GM20000 (cell line): ENCODE measurements at places on chromosomes 3 and 15.

DNA sequence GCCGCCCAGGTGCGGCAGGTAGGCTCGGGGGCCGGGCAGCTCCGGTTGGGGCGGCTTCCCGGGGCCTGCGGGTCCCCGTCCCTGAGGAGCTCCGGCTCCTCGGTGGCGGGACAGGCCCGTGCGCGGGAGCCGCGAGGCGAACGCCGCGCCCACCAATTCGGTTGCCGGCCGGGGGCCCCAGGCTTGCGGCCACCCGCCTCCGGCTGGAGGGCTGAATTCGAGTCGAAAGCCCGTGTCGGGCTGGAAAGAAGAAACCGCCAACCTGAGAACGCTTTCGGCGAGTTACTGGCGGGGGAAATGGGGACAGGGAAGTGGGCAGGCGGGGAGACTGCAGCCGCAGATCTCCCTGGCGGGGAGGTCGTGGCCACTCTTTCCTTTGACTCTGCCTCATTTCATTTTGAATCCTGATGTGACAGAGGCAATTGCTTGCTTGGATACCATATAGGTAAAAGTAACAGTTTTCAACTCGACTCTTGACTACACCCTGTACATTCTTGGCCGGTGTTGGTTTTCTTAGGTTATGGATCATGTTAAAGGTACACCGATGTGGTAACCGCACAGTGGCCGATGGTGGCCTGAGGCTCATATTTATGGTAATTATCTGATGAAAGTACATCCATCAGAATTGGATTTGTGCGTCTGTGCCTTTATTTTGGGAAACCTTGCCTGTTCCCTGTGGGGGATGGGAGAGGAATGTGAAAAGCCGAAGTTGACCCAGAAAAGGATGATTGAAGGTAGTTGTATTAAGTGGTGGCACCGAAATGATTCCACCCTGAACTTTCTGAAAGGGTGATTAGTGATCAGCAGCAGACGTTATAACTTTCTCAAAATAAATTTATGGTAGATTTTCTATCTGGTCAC, 1.7 kb downstream of the B3GNT5 start:
- no peak for DNase-seq

DNA sequence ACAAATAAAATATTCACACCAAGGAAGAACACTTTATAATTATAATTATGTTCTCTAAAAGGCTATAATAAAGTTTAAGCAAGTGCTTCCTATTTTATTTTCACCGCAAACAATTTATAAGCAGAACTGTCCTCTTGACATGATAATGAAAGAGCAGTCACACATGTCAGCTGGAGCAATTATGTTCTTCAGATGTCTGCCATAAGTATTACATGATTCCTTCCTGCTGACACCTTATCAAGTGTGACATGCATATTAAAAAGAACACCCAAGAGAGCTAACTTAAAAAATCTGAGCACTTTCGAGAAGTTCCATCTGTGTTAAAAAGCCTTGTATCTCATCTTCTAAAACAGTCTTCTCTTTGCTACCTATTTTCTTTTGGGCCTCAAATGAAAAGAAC, 249.5 kb downstream of the SQOR start:
- DNase-seq: no peak

- no peak for DNase-seq
Measured at GRCh38 chr15:89632563-89633430, 22.5 kb downstream of the KIF7 start.

- no peak for DNase-seq
Measured at GRCh38 chr15:91947683-91948608, 94.4 kb downstream of the SLCO3A1 start.

- peak; percentile 34 for DNase-seq
Measured at GRCh38 chr3:39149059-39149455, 4.3 kb downstream of the CSRNP1 start.

DNA sequence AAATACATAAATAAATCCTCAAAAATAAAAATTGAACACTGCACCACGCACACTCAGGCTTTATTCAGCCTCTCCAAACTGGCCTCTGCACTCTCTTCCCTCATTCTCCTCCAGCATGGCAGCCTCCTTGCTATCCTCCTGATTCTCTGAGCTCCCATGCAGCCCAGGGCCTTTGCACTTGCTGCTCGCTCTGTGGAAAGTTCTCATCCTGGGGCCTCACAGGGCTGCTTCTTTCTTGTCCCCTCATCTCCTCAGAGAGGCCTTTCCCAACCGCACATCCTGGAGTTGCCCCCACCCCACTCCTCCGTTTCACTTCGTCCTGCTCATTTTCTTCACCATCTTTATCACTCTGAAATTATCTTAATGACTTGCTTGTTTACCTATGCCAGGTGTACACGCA, 123.0 kb downstream of the SHQ1 start:
- no peak for DNase-seq

DNA sequence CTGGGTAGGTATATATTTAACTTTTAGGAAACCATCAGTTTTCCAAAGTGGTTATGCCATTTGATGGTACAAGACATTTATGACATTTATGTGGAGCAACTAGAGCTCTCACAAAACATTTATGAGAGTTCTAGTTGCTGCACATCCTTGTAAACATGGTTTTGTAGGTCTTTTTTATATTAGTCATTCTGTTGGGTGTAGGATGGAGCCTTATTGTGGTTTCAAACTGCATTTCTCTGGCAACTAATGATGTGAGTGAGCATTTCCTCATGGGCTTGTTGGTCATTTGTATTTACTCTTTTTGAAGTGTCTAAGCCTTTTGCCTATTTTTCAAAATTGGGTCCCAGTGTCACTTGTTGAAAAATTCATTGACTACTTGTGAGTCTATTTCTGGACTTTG, 45.7 kb upstream of the MGLL start:
- no peak for DNase-seq

DNA sequence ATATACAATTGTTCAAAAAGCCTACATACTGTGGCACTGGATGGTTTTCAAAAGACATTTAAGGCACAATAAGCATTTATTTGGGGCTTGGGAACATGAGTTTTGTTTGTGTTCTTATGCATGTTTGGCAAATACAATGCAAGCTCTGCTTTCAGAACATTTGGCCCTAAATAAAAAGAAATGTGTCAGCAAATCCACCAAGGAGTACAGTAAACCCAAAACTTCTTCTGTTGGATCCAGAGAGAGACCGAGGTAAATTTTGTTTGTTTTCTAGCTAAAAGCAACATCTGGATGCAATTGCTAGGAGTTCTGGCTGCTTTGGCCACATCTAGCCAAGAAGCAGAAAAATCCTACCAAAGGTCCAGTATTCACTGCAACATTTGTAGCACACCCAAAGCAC, 168.8 kb downstream of the DCLK3 start:
- no peak for DNase-seq

- no peak for DNase-seq
Measured at GRCh38 chr3:26012241-26012745, 222.4 kb downstream of the OXSM start.

DNA sequence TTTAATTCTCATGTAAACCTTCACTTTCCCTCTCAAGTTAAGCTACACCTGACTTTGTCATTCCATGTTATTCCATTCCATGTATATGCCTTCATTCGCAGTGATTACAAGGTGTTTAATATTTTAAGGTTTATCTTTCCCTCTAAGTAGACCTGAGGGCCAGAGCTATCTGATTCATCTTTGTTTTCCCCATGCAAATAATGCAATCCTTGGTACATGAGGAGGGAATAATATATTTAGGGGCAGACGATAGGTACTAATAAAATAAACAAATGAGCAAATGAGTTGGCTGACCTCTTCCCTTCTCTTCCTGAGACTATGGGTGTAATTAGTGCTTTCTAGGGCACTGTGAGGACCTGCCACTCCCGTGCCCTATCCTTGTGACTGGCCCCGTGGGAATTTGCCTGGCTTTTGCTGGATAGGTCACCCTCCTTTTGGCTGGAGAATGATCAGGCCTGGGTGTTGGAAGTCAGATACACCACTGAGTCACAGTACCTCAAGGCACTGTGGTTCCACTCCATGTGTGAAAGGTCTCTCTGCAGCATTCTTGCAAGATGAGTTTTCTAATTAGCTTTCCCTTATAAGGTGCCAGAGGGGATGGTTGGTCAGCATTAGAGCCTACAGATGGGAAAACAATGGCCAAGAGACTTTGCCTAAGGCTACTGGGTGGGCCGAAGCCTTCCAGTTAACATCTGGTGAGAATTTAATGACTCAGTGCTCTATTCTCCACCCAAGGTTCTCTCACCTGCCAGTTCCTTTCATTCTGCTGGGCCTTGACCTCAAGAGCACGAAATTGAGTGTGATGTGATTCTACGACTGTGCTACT, 183.2 kb downstream of the P3H2 start:
- no peak for DNase-seq

DNA sequence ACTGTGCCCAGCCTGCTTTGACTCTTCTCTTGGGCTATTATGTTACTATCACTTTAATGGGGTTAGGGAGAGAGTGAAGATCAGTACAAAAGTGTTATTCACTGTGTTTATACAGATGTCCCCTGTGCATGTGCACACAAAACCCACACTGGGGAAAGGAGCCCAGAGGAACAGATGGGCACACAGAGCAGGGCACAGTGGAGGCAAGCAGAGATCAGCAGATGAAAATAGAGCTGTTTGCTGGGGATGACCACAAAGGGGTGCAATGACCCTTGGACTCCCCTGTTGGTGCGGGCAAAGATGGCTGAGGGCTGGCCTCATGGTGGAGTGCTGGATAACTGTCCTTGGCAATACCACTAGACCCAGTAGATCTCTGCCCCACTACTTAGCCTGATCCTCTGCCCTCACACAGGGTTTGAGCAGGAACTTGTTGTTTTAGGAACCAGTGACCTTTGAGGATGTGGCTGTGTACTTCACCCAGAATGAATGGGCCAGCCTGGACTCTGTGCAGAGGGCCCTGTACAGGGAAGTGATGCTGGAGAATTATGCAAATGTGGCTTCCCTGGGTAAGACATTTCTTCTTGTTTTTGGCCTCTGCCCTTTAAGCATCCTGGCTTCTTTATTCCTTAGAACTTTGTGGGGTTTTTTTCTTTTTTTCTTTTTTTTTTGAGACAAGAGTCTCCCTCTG, 5.3 kb downstream of the ZNF620 start:
- DNase-seq: no peak

GRCh38 chr15:64017591-64018163, 28.6 kb downstream of the DAPK2 start:
- DNase-seq: no peak

DNA sequence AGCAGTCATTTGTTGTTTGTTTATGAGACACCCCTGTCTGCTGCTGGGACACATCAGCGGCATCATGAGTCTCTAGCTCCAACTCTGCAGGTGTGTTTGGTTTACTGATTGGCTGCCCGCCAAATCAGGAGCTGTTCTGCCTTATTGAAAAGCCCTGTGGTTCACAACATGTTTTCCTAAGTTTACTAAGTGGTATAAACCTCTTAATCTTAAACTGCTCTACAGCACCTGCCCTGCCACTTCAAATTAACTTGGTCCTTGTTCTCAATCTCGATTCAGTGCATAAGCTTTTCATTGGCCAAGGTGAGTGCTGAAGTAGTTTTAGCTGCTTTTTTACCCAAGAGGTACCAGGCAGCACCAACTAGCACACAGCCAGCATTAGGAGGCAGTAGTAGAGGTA, 77.8 kb upstream of the WDR72 start:
- no peak for DNase-seq

GRCh38 chr15:78052001-78052401, 25.5 kb downstream of the TBC1D2B start:
- DNase-seq: no peak

GRCh38 chr3:160546727-160547126, 18.6 kb downstream of the KPNA4 start:
- no peak for DNase-seq

DNA sequence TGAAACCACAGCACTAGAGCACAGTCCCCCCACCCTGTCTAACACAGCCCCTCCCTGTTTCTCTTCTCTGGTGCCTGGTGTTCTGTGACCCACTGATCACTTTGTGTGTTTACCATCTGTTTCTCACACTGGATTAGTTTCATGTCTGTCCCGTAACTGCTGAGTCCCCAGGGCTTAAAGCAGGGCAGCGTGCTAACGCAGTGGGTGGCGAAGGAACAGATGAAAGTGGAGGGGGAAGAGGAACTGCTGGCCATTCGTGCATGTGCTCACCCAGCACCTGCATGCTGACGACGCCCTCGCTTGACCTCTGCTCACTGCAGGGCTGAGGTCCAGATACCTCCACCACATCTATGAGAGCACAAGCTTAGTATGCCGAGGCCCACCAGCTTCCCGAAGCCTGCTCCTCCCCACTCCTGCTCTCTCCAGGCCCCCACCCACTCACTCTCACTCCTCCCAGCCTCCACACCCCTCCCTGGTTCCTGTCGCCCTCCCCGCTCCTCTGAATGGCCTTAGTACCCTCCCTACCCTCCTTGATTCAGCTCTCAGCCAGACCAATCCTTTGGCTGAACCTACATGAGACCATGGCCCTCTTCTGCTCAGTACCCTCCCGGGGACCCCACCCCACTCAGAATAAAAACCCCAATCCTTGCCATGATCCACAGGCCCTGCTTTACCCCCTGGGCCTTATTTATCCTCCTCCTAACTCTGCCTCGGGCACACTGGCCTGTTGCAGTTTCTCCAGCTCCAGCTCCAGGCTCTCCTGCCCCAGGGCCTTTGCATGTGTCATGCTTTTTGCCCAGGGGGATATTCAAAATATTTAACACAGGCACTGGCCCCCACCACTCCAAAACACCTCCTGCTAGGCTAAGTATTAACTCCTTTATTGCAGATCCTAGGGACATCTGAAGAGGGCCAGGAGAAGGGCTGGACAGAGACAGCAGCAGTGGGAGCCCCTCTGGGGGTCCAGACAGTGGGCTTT, 15.1 kb upstream of the IQSEC1 start:
- DNase-seq: peak; percentile 49

DNA sequence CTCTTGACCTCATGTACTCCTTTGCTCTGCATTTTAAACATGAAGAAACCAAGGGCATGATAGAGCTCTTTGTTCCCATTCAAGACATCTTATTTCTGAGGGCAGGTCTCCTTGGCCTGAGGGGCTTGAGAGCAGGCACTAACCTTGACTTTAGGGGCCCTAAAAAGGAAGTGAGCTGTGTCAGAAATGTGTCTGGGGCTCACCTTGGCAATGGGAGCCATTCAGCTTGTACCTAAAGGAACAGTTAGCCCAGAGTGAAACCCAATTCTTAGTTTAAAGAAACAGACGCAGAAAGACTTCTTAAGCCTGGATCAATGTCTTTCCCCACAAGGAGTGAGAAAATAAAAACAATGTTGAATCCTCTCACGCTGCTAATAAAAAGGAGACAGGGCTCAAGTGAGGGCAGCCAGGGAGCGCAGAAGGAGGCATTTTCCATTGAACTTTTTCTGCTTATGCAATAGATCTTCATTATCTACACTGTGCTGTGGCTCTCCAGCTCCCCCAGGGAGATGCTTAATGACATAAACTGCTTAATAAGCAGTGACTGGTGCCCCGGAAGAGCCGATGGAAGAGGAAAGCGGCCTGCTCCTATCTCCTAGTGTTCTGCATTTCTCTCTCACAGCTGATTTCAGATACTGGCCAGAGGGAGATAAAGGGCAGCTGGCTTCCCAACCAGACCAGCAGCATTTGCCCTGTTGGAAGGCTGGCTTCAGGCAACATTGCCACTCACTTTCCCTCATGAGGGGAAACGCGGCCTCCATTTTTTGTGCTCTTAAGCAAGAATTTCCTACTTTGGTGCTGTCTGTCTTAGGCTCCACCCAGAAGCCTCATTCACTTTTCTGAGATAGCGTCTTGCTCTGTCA, 152.0 kb downstream of the OPA1 start:
- DNase-seq: no peak
